Naive thymus-derived CD8-positive, alpha-beta T cell (primary cell): ENCODE measurements at places on chromosomes 7 and 10. TPM values are rescaled to one million over a fixed set of nuclear protein-coding genes. Genes with fewer than 3 reads are reported as not detected.

Gene ANKRD2
- polyA plus RNA-seq: not detected

Gene NME8
- not detected for polyA plus RNA-seq

Gene MBL2
- polyA plus RNA-seq: not detected

Gene RAMP3
- not detected for polyA plus RNA-seq

Gene ANKRD7
- 0.95 TPM for polyA plus RNA-seq

Gene EGR2
- 0.28 TPM for polyA plus RNA-seq
